BJ (cell line): ENCODE measurements at places on chromosomes 2 and 18.
A peak's percentile ranks its signal among the peaks of the same experiment; 100 is the strongest.

- DNase-seq, result no peak
Measured at GRCh38 chr2:111519071-111519470, 364.9 kb downstream of the ANAPC1 start.

DNA sequence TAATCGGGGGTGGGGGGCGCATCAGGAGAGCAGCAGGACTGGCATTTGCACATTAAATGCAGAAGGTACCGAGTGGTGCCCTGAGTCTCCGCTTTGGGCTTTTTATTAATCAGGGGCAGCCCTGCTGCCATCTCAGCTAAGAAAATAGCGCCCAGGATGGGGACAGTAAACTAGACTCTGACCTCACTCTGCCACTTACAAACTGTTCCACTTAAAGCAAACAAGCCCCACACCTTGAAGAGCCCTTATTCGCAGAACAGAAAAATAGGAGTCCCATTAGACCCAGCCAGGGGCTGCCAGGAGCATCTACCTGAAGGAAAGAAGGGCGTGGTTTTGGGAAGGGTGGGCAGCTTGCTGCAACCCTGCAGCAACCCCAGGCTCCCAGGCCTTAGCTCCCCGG lies 165.3 kb downstream of the TNS1 start:
- no peak for DNase-seq

GRCh38 chr2:10142640-10142965 lies 20.1 kb downstream of the RRM2 start:
- no peak for DNase-seq

GRCh38 chr2:71550801-71551630 lies 97.7 kb downstream of the DYSF start:
- DNase-seq, result no peak

DNA sequence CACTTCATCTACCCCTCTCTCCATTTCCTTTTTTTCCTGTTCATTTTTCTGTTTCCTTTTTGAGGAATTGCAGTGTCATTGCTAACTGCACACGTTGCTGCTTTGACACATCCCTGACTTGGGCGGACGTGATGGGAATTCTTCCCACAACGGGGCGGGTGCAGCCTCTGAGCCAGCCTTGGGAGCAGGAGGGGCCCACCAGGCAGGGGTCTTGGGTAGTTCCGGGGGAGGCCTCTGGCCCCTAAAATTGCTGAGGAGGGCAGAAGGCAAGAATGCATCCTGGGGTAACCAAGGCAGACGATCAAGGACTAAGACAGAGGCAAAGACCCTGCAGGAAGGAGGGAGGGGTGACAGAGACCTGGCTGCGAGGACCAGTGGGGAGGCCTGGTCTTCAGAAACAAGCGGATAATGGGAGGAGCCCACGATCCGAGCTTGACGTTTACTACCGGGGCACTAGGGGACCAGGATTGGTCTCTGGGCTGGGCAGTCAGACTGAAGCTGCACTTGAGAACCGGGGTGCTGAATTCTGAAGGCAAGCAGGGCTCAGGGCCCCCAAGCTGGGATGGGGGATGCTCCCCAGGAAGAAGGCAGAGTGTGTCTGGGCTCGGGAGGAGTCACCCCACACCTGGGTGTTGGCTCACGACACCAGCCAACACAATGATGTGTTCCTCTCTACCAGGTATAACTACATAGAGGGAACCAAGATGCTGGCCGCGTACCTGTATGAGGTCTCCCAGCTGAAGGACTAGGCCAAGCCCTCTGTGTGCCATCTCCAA lies 14.8 kb upstream of the CNDP1 start:
- DNase-seq, result no peak

- no peak for DNase-seq
Measured at GRCh38 chr2:209686448-209686847, 85.2 kb upstream of the UNC80 start.

GRCh38 chr2:12623051-12623450 lies 93.7 kb upstream of the TRIB2 start:
- DNase-seq, result no peak

DNA sequence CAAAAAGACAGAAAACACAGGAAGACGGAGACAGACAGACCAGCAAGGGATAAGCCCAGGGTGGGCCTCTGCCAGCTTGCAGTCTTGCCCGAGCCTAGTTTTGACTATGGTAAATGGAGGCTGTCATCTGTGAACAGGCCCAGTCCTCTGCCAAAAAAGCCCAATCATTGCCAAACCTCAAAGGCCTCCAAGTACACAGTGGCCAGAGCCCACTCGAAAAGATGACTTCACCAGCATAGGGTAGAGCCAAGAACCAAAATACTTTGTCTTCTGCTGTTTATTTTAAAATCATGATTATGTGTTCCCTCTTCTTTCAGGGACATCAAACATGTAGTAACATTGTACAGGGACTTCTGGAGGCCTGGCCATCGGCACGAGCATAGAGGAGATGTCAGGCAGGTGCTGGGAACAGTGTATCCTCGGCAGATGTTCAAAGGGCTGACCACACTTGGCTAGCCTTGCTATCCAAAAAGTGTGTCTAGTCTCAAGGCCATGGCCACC lies 66.0 kb downstream of the TTC32 start:
- no peak for DNase-seq

GRCh38 chr2:209579230-209579749 lies 155.4 kb downstream of the MAP2 start:
- no peak for DNase-seq

GRCh38 chr2:190635781-190636180 lies 13.1 kb upstream of the NAB1 start:
- no peak for DNase-seq

DNA sequence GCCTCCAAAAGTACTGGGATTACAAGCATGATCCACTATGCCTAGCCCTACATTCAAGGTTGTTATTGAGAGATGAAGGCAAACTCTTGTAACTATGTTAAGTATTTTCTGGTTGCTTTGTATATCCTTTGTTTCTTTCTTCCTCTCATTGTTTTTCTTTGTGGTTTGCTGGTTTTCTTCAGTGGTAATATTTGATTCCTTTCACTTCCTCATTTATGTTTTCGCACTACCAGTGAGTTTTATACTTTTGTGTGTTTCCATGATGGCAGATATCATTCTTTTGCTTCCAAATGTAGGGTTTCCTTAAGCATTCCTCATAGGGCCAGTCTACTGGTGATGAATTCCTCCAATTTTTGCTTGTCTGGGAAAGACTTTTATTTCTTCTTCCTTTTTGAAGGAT lies 90.2 kb downstream of the NCK2 start:
- DNase-seq, result no peak

GRCh38 chr2:159620796-159621195 lies 4.4 kb upstream of the BAZ2B start:
- no peak for DNase-seq

GRCh38 chr2:160209516-160209856 lies 9.4 kb upstream of the ITGB6 start:
- peak; percentile 85 for DNase-seq
